Left lung (tissue), 14 donors: ENCODE measurements at places on chromosomes 11 and 22. TPM values are rescaled to one million over a fixed set of nuclear protein-coding genes. Genes with fewer than 3 reads are reported as not detected.

DNA sequence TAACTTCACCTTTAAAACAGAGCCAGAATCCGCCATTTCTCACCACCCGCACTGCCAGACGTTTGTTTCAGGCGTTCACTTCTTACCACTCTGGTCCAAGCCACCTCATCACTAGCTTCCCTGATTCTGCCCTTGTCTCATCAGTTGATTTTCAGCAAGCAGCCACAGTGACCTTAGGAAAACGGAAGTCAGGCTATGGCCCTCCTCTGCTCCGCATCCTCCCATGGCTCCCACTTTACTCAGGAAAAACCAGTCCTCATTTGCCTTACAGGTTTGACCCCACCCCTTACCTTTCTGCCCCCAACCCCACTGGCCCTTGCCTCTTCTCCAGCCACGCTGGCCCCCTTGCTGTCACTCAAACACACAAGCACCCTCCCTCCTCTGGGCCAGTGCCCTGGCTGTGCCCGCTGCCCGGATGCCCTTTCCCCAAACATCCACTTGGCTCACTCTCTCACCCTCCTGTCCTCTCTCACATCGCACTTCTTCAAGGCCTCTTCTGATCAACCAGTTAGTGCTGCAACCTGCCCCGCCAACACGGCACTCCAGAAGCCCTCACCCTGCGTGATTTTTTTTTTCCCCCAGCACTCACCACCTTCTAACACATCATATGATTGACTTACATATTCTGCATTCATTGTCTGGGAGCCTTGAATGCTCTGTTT, 18.9 kb downstream of the TPST2 start:
- no peak for DNase-seq

- peak; percentile 59 for DNase-seq
Observed at GRCh38 chr11:115324581-115325432, 179.4 kb downstream of the CADM1 start.

DNA sequence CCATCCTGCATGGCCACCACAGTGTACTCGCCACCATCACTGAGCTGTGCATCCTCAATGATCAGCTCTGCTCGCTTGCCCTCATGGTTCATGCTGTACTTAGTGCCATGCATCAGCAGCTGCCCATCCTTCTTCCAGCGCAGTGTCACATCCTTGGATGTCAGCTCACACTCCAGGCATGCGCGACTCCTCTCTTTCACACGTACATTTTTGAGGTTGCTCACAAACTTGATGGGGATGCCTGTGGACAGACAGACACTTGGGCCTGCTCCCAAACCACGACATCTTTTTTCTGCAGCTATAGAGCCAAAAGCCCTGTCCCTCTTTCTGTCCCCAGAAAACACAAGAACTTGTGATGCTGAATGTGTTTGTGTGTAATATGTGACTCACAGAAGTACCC, 10.5 kb downstream of the IGSF22 start:
- no peak for DNase-seq

- no peak for DNase-seq
Observed at GRCh38 chr11:3605771-3606203, 36.0 kb downstream of the ART5 start.

- peak; percentile 81 for DNase-seq
Observed at GRCh38 chr11:46363031-46363407, 15.8 kb downstream of the DGKZ start.

GRCh38 chr11:45665206-45665932, at the start of gene CHST1:
Gene CHST1 (minus strand): TSS chr11:45665622. CDS start chr11:45650923, 14,699 bp downstream.
- DNase-seq = peak; percentile 36

DNA sequence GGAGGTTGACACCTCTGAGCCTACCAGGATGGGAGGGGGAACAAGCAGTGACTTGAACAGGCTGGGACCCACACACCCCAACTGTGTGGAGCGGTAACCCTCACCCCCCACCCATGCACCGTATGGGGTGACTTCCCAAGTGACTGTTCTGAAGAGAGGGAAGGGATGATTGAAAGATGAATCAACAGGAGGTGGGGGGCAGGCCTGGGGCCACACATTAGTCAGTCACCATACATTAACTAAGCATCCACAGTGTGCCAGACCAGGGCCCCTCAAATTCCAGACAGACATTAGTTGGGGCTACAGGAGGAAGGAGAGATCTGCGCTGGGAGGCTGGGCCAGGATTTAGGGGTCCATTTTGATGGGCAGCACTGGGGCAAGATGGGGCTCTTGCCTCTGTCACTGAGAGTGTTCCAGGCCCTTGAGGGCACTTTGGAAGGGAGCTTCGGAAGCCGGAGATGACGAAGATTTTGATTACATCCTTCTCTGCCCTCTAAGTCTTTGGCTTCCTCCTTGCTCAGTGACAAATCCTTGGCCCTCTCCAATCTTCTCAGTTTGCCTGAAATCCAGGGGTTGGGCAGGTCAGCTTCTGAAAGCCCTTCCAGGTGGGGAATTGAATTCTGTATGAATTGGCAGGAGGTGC, 966 bp downstream of the SMTN start:
- no peak for DNase-seq

DNA sequence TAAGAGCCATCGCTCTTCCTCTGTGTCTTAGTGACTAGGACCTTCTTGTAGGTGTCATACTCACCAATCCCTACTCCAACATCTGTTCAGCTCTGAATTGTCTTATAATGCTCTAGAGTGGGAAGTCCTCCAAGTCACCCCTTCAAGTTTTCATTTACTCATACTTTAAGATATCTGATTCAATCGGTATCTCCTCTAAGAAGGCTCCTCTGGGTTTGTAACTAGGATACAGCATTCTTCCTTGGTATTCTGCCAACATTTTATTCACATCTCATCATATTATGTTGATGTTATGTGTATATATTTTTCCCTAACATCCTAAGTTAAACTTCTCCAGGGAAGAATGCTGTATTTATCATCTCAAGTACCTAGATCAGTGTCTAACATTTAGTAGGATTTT, 662.1 kb downstream of the NTM start:
- no peak for DNase-seq

DNA sequence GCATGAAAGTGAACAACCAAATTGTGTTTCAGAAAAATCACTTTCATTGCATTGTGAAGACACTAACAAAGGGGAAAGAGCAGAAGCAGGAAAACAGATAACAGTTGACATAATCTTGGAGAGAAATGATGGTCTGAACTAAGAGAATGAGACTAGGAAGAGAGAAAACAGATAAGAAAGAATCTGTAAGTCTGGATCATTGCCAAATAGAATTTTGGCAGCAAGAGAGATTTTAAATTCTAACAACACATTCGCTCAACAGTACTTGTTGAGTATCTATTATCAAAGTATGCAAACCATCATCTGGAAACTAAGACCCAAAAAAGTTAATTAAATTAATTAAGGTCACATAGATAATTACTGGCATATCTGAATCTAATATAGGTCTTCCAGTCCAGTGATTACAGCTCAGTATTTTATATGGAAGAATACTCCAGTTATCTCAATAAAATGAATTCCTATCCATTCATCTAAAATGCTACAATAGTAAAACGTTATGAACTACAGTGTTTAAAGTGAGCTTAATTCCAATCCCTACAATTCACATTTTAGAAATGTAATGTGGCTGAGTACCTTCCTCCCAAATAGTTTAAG, 166.7 kb upstream of the FAT3 start:
- no peak for DNase-seq

GRCh38 chr22:48772286-48772907, 1055.3 kb downstream of the BRD1 start:
- no peak for DNase-seq

GRCh38 chr11:120040151-120040840, 97.6 kb downstream of the TRIM29 start:
- no peak for DNase-seq

DNA sequence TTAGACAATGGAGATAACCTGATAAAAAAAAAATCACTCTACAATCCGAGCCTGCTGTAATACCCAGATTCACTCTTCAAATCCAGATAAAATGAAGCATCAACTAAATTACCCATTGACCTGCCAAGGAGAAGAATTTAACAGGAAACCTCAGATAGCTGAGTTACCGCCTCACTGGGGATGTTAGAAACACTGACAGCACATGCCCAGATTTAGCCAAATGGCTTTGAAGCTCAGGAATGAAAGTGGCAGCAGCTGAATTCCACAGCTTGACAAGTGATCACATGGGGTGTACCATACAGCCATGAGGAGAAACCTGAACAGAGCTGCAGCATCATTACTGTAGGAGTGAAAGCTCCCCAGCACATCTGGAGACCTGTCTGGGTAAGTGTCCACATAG, 807.6 kb downstream of the DLG2 start:
- no peak for DNase-seq

GRCh38 chr11:107947904-107948303, 19.7 kb downstream of the RAB39A start:
- no peak for DNase-seq

DNA sequence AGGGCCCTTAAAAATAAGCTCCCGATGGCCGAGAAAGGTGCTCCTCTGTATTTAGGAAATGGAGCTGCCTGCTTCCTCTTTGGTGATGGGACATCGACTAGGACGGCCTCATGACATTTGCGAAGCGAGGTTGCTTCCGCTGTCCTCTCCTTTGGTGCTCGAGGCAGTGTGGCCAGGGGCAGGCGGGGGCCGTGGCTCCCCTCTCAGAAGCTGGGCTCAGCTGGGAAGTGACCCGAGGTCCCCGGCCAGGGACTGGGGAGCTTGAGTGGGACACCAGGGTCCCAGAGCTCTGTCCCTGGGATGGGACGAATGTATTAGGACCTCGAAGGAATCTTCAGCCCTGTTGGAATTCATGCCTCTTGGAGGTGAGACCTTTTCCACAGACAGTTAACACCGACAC, 151.1 kb downstream of the CTTN start:
- no peak for DNase-seq

- no peak for DNase-seq
Observed at GRCh38 chr22:47124961-47125360, 362.5 kb downstream of the TBC1D22A start.

DNA sequence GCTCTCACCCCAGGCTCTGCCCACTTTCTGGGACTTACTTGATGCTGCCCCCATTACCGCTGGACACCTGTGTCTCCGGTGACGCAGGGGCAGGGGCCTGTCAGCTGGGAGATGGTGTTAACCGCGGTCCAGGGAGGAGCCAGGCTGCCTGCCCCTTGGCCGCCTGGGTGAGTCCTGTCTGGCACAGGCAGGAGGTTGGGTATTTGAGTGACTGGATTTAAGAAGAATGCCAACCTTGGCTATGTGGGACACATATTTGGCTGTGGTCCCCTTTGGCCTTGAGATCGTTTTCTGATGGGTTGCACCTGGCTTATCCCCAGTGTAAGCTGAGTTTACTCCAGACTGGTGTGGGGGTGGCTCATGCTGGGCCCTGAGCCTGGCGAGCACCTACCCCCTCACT, 2.5 kb downstream of the MUC6 start:
- DNase-seq = no peak

- no peak for DNase-seq
Observed at GRCh38 chr11:57596266-57596885, 1.1 kb upstream of the SERPING1 start.

- DNase-seq = no peak
Observed at GRCh38 chr11:33832676-33833075, 58.4 kb upstream of the FBXO3 start.

- peak; percentile 94 for DNase-seq
Observed at GRCh38 chr22:41022470-41023298, 69.7 kb upstream of the EP300 start.

DNA sequence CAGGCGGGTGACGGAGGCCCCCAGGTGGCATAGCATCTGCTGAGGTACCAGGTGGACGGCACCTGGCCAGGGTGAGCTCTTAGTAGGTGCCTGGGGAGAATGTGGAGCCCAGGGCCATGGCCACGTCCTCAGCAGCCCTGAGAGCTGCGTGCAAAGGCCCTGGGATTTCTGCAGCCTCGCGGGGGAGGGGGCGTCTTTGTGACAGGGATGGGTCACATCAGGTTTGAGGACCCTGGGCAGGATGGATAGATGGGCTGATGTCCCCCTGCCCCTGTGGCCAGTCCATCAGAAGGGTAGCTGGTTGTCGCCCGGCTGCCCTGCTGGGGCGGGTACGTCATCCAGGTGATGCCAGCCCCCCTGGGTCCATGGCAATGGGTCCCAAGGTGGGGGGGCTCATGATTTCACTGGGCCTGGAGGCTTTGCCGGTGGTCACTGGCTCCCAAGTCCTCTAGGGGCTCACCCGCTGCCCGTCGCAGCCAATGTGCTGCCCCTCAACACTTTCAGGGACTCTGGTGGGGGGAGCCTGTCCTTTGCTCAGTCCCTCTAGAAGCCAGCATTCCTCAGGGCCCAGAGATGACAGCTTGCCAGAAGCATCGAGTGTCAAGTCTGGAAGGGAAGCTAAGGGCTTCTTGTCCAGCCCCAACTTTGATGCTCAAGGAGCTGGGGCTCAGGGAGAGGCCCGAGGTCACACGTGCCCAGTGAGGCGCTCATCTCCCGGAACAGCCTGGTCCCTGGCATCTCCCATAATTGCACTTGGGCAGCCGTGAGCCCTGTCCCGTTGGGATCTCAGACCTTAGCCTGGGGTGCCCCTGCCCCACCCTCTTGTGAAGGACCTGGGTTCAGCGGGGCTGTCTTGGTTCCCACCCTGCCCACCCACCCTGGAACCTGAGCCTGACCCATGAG, 777 bp downstream of the TBX10 start:
- DNase-seq = no peak

GRCh38 chr22:29801796-29802195, 34.6 kb downstream of the UQCR10 start:
- no peak for DNase-seq

- peak; percentile 84 for DNase-seq
Observed at GRCh38 chr22:42933485-42934091, 76.5 kb upstream of the ARFGAP3 start.

- no peak for DNase-seq
Observed at GRCh38 chr11:128501632-128502549, 85.5 kb downstream of the ETS1 start.

DNA sequence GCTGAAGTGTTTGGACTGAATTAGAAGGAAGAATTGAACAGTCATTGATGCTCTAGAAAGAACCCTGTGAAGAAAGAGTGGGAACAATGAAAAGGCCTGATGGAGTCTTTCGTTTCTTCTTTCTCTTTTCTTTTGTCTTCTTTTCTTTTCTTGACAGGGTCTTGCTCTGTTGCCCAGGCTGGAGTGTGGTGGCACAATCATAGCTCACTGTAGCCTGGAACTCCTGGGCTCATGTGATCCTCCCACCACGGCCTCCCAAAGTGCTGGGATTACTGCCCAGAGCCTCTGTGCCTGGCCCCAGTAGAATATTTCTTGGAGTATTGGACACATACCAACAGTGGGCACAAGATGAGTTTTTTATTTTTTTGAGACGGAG, 1.1 kb downstream of the FEN1 start:
- DNase-seq = no peak

GRCh38 chr11:70348191-70348590, 50.1 kb upstream of the CTTN start:
- DNase-seq = no peak

GRCh38 chr11:61586792-61587430, 6.0 kb upstream of the SYT7 start:
- DNase-seq = no peak

- DNase-seq = no peak
Observed at GRCh38 chr11:94295534-94295933, 8.8 kb upstream of the IZUMO1R start.

GRCh38 chr11:12163181-12163941, 53.0 kb downstream of the MICAL2 start:
- DNase-seq = no peak

SLC22A6 gene
- polyA plus RNA-seq = not detected

MS4A4E gene
- polyA plus RNA-seq = 2.3 TPM

TIGD3 gene
- 0.14 TPM for polyA plus RNA-seq

OR4C46 gene
- polyA plus RNA-seq = not detected

OR8G5 gene
- polyA plus RNA-seq = not detected

APOA5 gene
- not detected for polyA plus RNA-seq

HPX gene
- 11.4 TPM for polyA plus RNA-seq

TRIM51 gene
- polyA plus RNA-seq = not detected

TREH gene
- 0.25 TPM for polyA plus RNA-seq

BCO2 gene
- 9.4 TPM for polyA plus RNA-seq

IRAG1 gene
- polyA plus RNA-seq = 11.7 TPM
